Stimulated activated CD4-positive, alpha-beta T cell treated with anti-CD3 and anti-CD28 coated beads, Interleukin-15, amount 100 ng/mL, for 24 hours (primary cell): ENCODE measurements at places on chromosomes 11 and 22.

DNA sequence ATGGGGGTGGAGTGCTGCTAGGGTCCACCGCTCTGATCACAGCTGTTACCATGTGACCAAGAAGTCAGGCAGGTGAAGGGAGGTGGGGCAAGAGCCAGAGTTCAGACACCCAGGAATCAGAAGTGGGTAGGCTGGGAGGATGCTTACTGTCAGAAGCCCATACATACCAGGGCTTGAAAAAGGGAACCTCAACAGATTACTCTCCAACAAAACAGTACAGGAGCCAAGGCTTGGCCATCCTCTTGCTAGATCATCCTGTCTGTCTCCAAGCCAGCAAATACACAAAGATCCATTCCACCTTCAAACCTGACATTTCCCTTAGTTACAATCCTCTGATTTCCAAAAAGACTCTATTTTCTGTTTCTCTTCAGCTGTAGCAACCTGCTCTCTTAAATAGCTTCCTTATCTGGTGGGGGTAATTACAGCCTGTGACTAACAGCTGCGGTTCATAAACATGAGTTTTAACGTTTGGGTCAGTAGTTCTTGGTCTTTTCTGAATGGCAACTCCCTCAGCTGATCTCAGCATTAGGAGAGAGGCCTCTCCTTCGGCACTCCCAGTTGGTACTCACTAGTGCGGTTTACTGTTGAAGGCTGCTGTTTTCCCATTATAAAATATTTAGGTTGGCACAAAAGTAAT is 31.1 kb upstream of the WT1 start:
- DNase-seq, result no peak

- DNase-seq, result no peak
Measured at GRCh38 chr11:113880971-113881370, 5.6 kb upstream of the USP28 start.

- DNase-seq, result no peak
Measured at GRCh38 chr11:107592231-107592590, 1.3 kb downstream of the ELMOD1 start.

DNA sequence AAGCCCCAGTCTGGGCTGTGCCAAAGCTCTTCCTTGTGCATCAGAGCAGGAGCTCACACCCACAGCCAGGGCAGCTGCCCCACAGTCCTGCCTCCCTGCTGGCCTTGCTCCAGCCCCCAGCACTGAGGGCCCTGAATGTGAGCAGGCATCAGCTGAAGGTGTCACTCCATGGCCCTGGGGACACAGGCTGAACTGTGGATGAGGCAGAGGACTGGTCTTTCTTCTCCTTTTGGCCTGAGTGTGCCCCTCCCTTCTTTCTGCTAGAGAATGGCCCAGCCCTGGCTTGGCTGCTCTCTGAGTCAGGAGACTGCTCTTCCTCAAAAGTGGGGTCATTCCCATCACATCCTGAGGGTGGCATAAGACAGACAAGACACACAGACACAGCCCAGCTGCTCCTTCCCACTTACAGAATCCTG is 16.2 kb downstream of the OTOG start:
- DNase-seq, result no peak

DNA sequence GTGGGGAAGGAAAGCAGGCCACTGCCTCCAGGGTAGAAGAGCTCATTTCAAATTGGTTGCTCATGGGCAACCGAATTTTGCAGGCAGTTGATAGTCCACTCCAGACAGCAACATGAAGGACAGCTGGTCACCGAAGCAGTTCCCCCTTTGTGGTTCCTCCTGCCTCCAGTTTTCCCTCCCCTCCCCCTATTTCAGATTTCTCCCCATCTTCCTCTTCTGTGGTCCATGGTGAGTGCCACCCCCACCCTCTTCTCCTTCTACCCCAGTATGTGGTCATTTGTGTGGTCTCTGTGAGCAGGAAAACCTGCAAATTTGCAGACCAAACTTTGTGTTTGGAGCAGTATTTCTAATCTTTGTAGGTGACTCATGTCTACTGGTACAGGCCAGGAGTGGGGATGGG is 38.2 kb upstream of the PAK1 start:
- DNase-seq, result no peak

DNA sequence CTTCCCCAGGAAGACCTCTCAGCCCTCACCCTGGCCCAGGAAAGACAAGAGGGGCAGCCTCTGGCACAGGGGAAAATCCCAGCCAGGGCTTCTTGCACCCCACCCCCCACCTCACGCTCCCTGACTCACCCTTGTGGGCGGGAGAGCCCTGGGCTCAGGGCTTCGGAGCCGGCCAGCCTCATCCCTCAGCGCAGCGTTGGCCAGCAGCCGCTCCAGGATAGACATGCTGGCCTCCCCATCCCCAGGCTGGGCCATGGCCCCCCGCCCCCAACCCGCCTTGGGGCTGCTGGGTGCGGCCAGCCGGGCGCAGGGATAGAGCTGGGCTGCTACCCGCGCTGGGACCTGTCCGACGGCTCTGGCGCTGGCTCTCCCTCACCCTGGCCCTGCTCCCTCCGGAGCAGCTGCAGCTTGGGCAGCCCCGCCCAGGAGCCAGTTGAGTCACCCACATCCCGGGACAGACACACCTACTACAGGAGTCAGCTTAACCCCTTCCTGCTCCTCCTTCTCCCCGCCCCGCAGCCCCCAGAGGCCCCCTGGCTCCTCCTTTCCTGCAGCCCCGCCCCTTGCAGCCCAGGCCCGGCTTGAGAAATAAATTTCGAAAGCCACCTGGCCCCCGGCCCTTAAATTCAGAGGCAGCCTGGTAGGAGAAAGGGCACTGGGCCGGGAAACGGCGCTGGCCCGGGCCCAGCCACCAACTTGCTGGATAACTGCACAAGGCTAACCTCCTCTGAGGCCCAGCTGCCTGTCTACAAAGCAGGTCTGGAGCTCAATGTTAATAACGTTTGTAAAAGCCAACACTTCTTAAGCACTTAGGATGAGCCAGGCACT is 13.4 kb downstream of the TNKS1BP1 start:
- DNase-seq, result peak; percentile 89

DNA sequence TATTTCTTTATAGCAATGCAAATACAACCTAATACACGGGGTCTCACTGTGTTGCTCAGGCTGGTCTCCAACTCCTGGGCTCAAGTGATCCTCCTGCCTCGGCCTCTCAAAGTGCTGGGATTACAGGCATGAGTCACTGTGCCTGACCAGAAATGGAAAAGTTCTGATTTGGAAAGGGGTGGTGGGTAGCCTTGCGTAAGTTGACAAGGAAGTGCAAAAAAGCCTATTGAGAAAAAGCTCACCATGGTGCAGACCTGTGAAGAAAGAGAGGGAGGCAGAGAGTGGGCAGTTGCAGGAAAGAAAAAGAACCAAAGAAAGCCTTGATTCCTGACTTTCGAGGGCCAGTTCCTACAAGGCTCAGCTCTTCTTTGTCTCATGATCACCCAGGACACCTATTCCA is 27.1 kb downstream of the AGBL2 start:
- no peak for DNase-seq

DNA sequence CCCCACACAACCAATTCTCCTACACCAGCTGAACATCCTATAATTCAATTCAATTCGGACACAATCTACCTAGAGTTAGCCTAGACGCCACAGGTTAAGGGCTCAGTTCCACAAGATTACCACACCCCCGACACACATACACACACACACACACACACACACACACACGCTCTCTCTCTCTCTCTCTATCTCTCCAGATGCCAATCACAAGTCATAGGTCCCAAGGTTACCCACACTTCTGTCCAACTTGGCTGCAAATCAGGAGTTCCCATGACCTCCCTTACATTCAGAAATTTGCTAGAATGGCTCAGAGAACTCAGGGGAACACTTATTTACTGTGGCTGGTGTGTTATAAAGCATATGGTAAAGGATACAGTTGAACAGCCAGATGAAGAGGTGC is 204.0 kb downstream of the DBX1 start:
- no peak for DNase-seq

- DNase-seq, result no peak
Measured at GRCh38 chr22:43892183-43892894, 526 bp upstream of the PNPLA5 start.

DNA sequence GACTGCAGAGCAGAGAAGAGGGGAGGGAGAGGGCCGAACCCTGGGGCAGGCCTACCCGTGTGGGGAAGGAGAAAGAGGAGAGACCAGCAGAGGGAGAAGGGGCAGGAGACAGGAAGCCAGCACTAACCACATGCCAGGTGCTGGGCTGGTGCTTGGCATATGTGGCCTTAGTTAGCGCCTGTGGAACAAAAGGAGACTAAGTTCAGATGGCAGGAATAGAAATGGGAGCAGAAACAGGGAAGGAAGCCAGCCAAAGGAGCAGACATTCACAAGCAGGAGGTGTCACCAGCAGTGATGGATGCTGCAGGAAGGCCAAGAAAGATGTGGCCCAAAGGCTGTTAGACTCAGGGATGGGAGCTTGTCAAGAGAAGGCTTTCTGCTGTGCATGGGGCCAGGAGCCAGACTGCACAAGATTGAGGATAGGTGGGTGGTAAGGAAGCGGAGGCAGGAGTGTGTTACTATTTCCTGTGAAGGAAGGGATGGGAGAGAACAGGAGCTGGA is 26.7 kb downstream of the TREH start:
- DNase-seq, result no peak

DNA sequence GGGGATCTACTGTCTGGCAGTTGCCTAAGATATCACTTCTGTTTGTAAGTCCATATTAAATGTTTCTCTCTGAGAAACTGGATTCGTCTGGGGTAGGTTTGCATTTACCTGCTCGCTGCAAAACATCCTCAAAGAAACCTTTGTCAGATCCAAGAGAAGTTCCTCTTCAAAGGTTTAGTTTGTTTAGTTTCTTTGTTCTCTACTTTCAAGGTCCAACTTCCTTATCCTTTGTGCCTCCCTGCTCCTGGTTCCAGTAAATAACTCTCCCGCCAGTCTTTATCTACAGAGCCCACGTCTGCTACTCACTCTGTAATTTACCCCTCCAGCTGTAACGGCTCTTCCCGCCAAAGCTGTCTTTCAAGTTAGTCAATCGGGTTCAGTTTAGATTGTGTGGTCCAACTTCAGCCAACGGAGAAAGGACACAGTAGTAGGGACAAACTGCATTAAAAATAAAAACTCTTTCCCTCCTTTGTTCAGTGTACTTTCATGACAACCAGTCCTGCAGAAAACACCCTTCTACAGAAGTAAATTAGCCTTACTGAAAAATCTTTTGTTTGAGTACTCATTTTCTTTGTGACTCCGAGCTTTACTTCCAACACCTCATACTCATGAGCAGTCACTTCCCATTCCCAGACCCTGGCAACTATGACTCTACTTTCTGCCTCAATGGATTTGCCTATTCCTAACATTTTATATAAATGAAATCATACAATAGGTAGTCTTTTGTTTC is 41.0 kb downstream of the TMPRSS5 start:
- no peak for DNase-seq

GRCh38 chr22:22674467-22674866 is 30.1 kb downstream of the GGTLC2 start:
- DNase-seq, result no peak

DNA sequence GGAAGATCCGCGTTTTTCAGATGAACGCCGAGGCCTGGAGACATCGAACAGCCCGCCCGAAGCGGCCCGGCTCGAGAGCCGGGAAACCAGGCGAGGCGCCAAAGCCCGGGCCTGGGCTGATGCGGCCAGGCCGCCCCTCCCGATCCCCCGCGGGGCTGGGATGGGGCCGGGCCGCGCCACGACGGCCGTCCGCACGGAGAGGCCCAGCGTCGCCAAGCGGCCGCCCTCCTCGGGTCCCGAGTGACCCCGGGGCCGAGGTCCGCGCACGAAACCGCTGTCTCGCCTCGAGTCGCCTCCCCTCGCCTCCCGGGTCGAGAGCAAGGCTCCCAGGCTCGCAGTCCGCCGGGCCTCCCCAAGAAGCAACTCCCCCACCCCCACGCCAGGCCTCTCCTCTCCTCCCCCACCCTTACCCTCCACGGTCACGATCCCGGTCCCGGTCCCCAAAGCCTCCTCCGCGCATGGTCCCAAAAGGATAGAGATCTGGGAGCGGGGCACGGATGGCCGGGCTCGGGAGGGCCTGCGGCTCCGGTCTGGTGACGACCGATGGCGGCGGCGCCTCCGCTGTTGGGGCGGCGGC is 482 bp downstream of the DDX17 start:
- DNase-seq, result peak; percentile 67

DNA sequence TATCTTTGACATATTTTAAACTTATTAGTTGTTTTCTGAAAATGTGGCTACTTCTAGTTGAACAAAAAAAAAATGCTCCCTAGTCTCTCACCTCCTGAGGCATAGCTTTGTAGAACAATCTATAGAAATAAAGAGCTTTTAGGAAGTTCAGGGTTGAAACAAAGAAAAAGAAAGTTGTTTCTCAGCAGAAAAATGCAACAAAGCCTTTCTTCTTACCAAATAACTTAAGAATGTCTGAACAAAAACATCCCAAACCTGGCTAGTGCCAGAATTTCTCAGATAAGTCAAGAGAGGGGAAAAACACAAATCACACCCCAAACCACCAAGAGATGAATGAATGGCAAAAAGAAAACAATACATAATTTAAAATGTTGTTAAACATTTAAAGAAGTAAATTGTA is 114.1 kb downstream of the MAML2 start:
- DNase-seq, result no peak

GRCh38 chr11:57192316-57192715 is 10.6 kb downstream of the LRRC55 start:
- DNase-seq, result no peak

DNA sequence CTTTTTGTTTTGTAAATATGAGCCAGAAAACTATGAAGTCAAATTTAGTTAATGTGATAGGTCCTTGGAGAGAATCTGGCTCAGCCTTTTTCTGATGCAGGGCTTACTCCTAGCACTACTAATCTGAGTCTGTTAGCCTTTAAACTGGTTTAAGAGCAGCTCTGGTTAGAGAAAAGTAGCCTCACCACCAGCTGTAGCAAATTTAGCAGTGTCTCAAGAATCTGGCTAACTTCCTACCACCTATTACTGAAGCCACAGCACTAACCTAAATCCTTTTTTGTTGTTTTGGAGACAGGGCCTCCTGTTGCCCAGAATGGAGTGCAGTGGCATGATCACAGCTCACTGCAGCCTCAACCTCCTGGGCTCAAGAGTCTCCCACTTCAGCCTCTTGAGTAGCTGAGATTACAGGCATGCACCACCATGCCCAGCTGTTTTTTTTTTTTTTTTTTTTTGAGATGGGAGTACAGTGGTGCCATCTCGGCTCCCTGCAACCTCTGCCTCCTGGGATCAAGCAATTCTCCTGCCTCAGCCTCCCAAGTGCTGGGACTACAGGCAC is 13.9 kb downstream of the RBM4B start:
- DNase-seq, result no peak

GRCh38 chr11:80958987-80959386 is 1518.2 kb upstream of the TENM4 start:
- DNase-seq, result no peak

- DNase-seq, result no peak
Measured at GRCh38 chr11:12864316-12865156, 144.6 kb upstream of the RASSF10 start.

GRCh38 chr11:19084661-19085315 is 24.3 kb upstream of the MRGPRX2 start:
- no peak for DNase-seq
